ENCODE measurements at places on chromosomes 6 and 20.
A peak's percentile ranks its signal among the peaks of the same experiment; 100 is the strongest.

- DNase-seq: no peak
These were observed 2.6 kb downstream of the BLCAP start for GRCh38 chr20:37524859-37525708.

GRCh38 chr20:13915284-13915683 lies 75.1 kb downstream of the SEL1L2 start:
- DNase-seq: no peak

GRCh38 chr6:25232479-25232878 lies 46.7 kb upstream of the CARMIL1 start:
- no peak for DNase-seq

DNA sequence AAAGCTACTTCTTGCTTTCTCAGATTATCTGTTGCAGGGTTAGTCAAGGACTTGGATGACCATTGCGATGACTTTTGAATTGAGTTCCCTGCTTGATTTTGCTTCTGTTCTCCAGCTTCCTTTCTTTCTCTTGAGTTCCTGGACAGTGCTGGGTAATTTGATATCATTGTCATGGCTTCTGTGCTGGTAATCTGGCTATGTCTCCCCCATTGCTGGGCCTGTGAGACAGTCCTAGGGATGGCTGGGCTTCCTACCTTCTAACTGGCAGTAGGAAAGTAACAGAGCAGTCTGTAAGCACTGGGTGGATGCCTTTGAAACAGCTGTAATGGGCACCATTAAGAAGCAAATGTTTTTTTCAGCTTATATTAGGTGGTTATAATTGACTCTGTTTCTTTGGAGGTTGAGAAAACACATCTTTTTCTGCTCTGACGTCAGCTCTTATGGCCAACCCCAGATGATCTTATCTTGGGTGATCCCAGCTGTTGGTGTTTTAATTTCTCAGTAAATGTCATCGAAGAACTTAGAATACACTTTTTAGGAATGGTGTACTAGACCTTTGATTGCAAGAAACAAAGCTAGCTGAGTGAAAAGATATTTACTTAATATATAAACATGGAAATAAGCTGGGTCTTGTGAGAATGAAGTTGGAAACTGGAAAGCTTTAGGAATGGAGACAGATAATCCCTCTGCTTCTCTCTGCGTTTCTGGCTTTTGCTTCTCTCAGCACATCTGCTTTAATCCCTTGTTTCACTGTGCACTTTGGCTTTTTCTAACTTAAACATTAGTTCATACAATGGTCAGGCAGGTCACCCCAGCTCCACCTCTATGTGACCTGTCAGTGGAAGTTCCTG lies 195.0 kb upstream of the MAN1A1 start:
- no peak for DNase-seq

GRCh38 chr20:43961541-43962471 lies 47.2 kb downstream of the TOX2 start:
- no peak for DNase-seq

DNA sequence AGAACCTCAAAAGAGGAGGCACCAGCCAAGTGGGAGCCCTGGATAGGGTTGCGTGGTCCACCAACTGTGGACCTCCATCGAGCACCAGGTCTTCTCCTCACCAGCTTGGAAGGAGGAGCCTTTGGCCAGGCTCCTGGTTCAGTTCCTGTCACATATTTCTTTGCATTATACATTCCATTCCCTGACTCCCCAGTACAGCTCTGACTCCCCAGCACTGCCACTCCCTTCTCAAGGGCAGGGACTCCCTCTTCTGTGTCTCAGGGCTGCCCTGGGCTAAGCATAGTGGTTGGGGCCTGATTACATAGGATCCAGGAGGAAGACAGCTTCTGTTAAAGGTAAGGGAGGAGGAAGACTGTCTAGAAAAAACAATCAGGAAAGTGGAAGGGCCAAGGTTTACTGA lies 91.1 kb downstream of the MRPL14 start:
- DNase-seq: no peak

- no peak for DNase-seq
These were observed 55.4 kb upstream of the EPHA7 start for GRCh38 chr6:93474733-93475179.

- DNase-seq: peak; percentile 28
These were observed 173.4 kb downstream of the PLCB1 start for GRCh38 chr20:8305449-8305978.

Data from NCI-H2029 treated with DMSO at 0.1 percent for 48 hours (cell line).